ENCODE measurements at places on chromosomes 7 and 10.
A peak's percentile ranks its signal among the peaks of the same experiment; 100 is the strongest.

GRCh38 chr7:24835643-24836042 is 78.4 kb upstream of the GSDME start:
- H3K4me1 ChIP-seq: peaks cover 2% of the 10 kb centered on the region
- H3K36me3 ChIP-seq: peaks cover 5% of the 10 kb centered on the region
- no peak overlapping the region for H3K4me3 ChIP-seq
- H3K27ac ChIP-seq: no peak overlapping the region

DNA sequence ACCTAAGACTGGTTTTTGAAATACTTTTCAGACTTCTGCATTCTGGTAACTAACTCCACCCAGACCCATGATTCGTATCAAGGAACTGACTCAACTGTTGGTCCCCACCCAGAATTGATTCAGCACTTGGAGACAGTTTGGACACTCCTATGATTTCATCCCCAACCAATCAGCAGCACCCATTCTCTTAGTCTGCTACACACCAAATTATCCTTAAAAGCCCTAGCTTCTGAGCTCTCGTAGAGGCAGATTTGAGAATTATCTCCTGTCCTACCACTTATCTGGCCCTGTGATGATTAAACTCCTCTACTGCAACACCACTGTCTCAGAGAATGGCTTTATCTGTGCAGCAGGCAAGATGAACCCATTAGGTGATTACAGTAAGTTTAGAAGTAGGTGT is 7.7 kb upstream of the GSTO1 start:
- no peaks in the 10 kb centered on the region for H3K4me1 ChIP-seq
- no peak overlapping the region for H3K27ac ChIP-seq
- H3K4me3 ChIP-seq: no peak overlapping the region
- H3K36me3 ChIP-seq: no peaks in the 10 kb centered on the region
- DNase-seq: peak; percentile 57

GRCh38 chr7:21944616-21945453 is 864 bp downstream of the CDCA7L start:
- H3K4me1 ChIP-seq: peaks cover 3% of the 10 kb centered on the region
- H3K36me3 ChIP-seq: no peaks in the 10 kb centered on the region
- DNase-seq: peak; percentile 40
- H3K4me3 ChIP-seq: peak overlapping the region; percentile 81

DNA sequence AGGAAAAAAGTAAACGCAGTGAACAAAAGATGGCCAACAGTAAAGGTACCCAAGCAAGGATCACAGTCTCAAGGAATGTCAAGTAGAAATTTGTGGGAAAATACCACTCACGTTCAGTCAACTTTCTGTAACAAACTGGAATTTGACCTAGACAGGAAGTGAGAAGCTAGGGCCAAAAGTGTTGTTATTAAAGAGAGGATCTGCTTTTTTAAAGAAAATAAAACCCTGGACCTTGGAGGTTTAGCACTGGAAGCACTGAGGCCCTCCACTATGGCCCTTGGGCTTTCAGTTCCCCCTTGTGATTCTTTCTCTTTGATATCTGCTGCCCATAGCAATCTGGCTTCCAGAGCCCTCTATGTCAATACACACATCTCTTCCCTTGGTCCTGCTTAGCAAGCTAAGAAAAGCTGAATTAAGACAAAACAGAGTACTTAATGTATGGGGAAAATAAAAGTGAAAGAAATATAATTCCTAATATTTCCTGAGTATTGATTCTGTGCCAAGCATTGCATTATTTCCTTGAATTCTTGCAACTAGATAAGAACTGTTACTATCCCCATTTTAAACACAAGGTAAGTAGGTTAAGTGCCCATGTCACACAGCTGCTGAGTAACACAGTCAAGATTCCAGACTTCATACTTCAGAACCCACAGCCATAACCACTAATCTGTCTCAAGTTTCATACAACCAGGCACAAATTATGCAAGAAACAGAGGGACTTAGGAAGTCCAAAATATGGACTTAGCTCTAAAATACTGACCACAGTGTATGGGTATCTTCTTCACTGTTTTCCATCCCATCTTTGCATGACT is 2.6 kb upstream of the ZNF438 start:
- no peak overlapping the region for H3K4me3 ChIP-seq
- DNase-seq: peak; percentile 97
- no peaks in the 10 kb centered on the region for H3K27me3 ChIP-seq
- no peaks in the 10 kb centered on the region for H3K36me3 ChIP-seq

DNA sequence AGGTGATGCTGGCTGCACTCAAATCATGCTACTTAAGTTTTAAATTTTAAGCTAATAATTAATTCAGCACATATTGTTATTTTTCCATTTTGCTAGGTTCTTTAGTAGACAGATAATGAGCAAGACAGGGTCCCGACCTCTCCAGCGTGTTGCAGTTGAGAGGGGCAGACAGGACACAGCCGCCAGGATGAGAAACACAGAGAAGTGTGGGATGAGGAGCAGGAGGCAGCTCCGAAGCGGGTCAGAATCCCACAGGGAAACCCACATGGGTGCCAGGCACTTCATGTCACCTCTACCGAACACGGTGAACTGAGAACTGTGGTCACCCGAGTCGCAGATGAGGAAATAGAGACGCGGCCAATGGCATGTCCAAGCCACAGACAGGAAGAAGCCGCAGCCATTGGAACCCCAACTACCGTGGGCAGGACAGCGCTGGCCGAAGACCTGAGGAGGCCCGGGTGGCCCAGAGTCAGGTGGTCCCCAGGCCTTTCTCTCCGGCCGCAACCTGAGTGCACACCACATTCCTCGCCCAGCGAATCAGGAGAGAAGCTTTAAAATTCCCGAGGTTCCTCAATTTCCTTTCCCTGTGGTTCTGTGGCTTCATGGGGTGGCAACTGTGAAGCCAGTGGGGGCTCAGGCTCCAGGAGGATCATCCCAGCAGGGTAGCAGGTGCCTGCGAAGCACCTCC is 213.0 kb downstream of the DNAJB6 start:
- no peaks in the 10 kb centered on the region for H3K36me3 ChIP-seq
- no peaks in the 10 kb centered on the region for H3K4me1 ChIP-seq
- no peak overlapping the region for H3K27ac ChIP-seq
- no peaks in the 10 kb centered on the region for H3K27me3 ChIP-seq
- no peak for DNase-seq

- peaks cover 18% of the 10 kb centered on the region for H3K27me3 ChIP-seq
- H3K4me3 ChIP-seq: no peak overlapping the region
Observed at GRCh38 chr10:11673346-11674280, 62.2 kb upstream of the USP6NL start.

GRCh38 chr10:101131962-101132635 is 999 bp downstream of the TLX1 start:
- no peak for DNase-seq
- H3K4me1 ChIP-seq: no peaks in the 10 kb centered on the region
- H3K27me3 ChIP-seq: peaks cover 95% of the 10 kb centered on the region
- H3K36me3 ChIP-seq: no peaks in the 10 kb centered on the region
- H3K4me3 ChIP-seq: no peak overlapping the region

GRCh38 chr10:16518822-16519221 is 2.9 kb downstream of the C1QL3 start:
- no peak overlapping the region for H3K27ac ChIP-seq
- H3K4me3 ChIP-seq: no peak overlapping the region
- H3K36me3 ChIP-seq: no peaks in the 10 kb centered on the region
- DNase-seq: no peak
- no peaks in the 10 kb centered on the region for H3K4me1 ChIP-seq

- H3K4me1 ChIP-seq: no peaks in the 10 kb centered on the region
- no peaks in the 10 kb centered on the region for H3K27me3 ChIP-seq
- no peak overlapping the region for H3K4me3 ChIP-seq
- DNase-seq: no peak
Observed at GRCh38 chr7:88500131-88500530, 193.4 kb upstream of the STEAP4 start.

DNA sequence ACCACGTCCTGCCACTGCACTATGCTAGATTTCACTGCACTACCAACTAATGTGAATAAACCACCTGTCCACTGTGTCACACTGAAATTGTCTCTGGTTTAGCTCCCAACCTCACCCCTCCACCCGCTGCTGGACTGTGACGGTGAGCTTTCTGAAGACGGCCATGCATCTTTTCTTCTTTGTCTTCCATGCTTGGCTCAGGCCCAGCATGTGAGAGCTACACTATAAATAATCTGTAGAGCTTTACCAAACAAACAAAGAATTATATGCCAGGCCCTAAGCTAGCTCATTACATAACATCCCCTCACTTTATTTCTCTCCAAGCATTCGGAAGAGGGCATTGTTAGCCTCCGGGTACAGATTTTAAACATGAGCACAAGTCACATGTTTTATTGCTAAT is 633.2 kb downstream of the TNS3 start:
- no peaks in the 10 kb centered on the region for H3K4me1 ChIP-seq
- H3K27me3 ChIP-seq: no peaks in the 10 kb centered on the region
- no peak overlapping the region for H3K27ac ChIP-seq
- H3K36me3 ChIP-seq: no peaks in the 10 kb centered on the region
- H3K4me3 ChIP-seq: no peak overlapping the region

GRCh38 chr10:124694481-124695220 is 49.5 kb downstream of the FAM53B start:
- DNase-seq: no peak
- H3K27ac ChIP-seq: no peak overlapping the region
- H3K27me3 ChIP-seq: no peaks in the 10 kb centered on the region
- no peak overlapping the region for H3K4me3 ChIP-seq
- no peaks in the 10 kb centered on the region for H3K4me1 ChIP-seq

DNA sequence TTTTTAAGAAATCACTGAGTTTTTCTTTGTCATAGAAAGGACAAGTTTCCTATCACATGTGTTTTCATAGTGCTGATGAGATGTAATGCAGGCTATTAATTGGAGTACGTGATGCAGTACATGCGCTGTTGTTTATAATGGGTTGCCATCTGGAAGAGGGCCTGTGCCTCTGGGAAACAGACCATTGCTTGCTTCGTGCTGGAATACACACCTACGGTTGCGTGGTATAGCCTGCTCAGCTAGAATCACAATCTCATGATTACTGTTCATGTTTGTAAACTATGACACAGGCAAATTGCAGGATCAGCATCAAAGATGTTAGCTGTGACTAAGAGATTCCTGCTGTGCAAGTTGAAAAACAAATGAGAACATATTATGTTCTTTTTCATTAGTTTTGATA is 107.2 kb upstream of the STEAP1B start:
- no peak overlapping the region for H3K27ac ChIP-seq
- peaks cover 16% of the 10 kb centered on the region for H3K4me1 ChIP-seq
- DNase-seq: peak; percentile 73
- no peaks in the 10 kb centered on the region for H3K27me3 ChIP-seq

All from IMR-90 (cell line).